ENCODE measurements at places on chromosomes 2 and 18.

DNA sequence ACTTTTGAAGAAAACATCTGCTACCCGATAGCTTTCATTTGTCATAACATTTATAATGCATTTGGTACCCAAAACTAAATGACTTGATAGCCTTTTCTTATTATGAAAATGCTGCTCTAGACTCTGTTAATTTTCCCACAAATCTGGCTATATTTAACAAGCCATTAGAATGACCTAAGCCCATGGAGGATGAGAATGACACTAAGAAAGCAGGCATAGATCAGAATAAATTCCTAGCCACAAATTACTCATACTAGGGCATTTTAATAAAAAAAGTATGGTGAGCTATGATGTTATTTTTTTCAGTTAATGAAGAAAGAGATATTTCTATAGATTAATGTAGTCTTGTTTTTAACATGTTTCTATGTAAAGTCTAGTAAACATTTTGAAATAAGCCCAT, 1728.3 kb downstream of the SUCLG1 start:
- no peak for DNase-seq

- DNase-seq: no peak
Measured at GRCh38 chr2:7825591-7826312, 856.1 kb upstream of the ID2 start.

- peak; percentile 60 for DNase-seq
Measured at GRCh38 chr2:104701411-104701911, 152.5 kb upstream of the POU3F3 start.

DNA sequence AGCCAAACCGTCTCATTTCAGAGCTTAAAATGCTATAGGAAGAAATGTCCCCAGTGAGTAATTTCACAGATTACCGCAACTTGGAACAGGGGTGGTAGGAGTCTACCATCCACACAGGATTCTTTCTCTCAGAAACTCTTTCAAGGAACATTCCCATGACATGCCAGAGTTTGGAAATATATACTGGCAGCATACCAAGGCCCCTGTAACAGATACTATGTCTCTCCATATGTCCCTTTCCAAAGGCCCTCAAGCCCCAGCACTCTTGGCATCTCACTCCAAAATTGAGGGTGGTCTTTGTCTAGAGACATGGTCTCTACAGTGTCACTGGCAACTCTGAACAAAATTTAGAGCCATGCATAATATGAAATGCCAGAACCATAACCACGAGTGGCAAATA, 11.0 kb downstream of the FIGLA start:
- no peak for DNase-seq

DNA sequence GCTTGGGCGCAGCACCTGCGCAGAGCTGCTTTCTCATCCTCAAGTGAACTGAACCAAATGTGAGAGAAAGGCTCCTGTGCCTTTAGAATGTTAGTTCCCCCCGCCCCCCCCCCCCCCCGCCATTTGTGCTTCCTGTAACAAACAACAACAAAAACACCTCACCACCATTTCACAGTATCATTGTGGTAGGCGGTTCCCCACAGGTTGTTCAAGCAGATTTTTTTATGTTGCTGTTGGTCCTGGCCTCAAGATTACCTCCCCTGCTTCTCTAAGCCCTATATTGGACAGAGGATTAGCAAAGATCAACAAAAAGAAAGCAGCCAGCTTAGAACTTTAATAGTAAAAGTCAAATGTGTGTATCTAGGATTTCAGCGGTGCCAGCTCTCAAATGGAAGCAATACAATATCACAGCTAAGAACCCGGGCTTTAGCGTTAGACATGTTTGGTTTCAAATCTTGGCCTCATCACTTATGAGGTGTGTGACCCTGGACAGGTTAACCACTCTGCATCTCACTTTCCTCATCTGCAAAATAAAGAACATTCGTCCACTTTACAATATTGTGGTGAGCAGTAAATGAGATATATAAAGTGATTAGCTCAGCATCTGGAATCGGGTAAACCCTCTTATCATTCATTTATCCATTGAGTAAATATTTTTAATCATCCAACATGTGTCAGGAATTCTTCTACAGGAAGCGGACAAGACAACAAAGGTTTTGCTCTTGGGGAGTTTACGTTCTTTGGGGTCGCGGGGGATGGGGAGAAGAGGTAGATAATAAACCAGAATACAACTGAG, 84.6 kb downstream of the KCTD18 start:
- DNase-seq: no peak

- no peak for DNase-seq
Measured at GRCh38 chr2:67289921-67290371, 107.2 kb upstream of the ETAA1 start.

- no peak for DNase-seq
Measured at GRCh38 chr2:181978351-181979150, 7.1 kb upstream of the PPP1R1C start.

DNA sequence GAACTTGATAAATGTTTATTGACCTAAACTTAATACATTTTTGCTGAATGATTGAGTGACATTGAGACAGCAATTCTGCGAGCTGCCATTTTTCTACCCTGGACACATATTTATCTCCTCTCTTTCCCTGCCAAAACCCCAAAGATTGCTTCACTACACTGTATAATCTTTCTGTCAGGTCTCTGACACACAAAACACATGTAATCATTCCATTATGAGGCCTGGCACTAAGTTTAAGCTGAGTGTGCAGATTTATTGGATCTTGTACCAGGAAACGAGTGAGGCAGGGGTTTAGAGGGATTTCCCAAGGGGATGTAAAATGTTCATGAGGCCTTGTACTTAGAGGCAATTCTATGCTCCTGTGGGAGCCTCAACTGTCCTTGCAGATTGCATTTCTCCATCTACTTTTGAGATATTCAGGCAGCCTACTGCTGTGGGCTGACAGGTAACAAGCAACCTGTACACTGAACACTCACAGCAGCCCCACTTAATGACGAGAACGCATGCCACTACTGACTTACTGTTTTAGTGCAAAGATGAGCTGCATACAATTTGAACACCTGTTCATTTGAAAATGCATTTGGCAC, 13.7 kb upstream of the OSR1 start:
- no peak for DNase-seq

DNA sequence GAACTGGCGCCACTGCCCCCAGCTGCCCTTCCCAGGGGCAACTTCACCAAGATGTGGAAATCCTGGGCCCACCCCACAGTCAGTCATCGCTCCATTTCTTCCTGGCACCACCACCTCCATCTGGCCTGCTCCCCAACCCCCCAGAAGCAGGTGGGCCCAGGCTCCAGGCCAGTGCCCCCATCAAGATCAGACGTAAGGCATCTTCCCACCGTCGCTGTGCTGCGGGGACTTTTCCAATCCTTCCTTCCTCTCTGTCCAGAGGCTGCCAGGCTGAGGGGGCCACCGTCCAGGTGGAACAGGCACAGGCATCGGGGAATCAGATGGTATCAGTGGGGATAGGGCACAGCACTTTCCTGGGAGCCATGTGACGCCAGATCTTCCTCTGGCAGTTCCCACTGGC, 8.1 kb downstream of the PRLH start:
- no peak for DNase-seq

GRCh38 chr2:226420646-226421045, 379.0 kb downstream of the IRS1 start:
- no peak for DNase-seq

DNA sequence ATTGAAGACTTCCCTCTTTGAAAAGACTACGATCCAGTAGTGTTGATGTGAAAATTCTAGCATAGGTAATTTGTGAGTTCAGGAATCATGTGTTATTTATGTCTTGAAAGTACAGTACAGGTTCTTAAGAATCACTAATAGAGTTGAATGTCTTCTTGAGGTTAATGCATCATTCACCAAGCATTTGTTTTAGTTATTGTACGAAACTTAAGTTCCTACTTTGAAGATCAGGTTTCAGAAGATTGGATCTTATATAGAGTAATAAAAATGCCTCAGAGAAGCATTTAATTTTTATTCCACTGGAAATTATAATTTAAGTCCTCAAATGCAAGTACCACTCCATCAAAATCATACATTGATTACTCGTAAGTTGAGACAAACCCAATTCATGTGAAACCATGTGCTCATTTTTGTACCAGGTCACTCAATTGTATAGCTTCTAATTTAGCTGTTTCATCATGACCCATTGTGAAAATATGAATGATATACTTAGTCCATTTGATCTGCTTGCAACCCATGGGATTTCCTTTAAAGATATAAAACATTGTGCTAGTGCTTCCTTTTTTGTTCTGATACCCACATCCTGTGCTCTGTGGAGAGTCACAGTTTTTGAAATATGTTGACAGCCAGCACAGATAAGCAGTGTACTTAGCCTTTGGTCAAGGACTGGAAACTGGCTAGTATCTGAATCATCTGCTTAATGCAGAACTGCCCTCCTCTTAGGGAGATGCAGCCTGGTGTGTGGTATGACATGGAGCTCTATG, 22.5 kb upstream of the RAB27B start:
- DNase-seq: no peak

DNA sequence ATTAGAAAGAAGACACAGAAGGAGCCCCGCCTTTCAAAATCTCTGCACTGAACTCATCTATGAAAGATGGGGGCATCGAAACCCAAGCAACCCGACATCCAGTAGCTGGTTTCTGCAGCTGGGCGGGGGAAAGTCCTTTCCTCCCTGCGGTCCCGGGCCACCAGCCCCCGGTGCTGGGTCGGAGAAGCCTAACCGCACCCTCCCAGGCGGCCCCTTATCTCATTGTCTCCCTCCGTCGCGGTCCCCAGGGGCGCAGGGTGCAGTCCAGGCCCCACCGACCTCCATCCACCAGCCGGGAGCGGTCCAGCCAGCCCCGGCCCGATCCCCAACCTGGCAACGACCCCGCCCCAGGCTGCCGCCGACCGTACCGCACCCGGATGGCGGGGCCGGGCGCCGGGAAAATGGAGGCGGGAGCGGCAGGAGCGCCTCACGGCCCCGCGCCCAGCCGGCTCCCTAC, 452 bp downstream of the RAPH1 start:
- DNase-seq: no peak

DNA sequence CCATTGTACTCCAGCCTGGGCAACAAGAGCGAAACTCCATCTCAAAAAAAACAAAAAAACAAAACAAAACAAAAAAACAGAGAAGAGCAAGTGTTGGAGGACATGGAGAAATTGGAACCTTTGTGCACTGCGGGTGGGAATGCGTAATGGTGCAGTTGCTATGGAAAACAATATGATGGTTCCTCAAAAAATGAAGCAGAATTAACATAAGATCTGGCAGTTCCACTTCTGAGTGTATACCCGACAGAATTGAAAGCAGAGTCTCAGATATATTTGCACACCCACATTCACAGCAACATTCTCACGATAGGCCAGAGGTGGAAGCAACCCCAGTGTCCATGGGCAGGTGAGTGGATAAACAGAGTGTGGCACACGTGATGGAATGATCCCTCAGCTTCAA, 11.0 kb upstream of the RALB start:
- DNase-seq: no peak

GRCh38 chr2:170743530-170744239, 26.5 kb upstream of the ERICH2 start:
- DNase-seq: no peak

- no peak for DNase-seq
Measured at GRCh38 chr2:5938566-5938896, 246.3 kb downstream of the SOX11 start.

GRCh38 chr2:102703748-102704147, 58.1 kb upstream of the TMEM182 start:
- no peak for DNase-seq

- no peak for DNase-seq
Measured at GRCh38 chr2:60710707-60711106, 45.4 kb upstream of the PAPOLG start.

DNA sequence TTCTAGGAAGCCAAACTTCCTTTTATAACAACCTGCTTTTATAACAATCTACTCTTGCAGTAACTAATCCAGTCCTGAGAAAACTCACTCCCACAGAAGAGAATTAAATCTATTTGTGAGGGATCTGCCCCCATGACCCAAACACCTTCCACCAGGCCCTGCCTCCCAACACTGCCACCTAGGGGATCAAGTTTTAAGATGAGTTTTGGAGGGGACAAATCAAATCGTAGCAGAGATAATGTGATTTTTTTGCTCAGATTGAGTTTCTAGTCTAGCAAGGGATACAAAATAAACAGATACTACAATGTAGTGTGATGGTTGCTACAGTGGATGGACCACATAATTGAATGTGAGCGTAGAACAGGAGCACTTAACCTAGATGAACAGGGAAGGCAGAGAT, 52.2 kb downstream of the NCOA1 start:
- no peak for DNase-seq

- no peak for DNase-seq
Measured at GRCh38 chr2:181586569-181587081, 70.3 kb downstream of the CERKL start.
